ENCODE measurements at places on chromosomes 2 and 18.
A peak's percentile ranks its signal among the peaks of the same experiment; 100 is the strongest.

GRCh38 chr2:187586011-187586641, 31.9 kb upstream of the TFPI start:
- DNase-seq, result no peak

DNA sequence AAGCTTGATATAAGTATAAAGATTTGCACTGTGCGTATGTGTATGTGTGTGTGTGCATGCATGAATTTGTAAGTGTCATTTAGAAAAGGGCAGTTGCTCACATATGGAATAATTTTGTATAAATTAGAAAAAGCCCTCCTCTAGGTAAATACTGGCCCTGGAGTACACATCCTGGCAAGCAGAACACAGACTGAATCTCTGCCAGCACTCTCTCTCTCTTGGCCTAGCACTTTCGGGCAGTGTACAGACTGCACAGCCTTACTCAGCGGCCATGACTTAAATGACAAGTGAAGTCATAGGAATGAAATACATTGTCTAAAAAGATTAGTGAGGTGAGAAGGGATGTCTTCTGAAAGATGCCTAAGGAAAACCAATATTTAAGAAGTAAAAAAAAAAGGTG, 214.1 kb downstream of the RDH14 start:
- no peak for DNase-seq

- DNase-seq, result peak; percentile 7
These were observed 69.1 kb downstream of the PIK3C3 start for GRCh38 chr18:42024131-42024530.

DNA sequence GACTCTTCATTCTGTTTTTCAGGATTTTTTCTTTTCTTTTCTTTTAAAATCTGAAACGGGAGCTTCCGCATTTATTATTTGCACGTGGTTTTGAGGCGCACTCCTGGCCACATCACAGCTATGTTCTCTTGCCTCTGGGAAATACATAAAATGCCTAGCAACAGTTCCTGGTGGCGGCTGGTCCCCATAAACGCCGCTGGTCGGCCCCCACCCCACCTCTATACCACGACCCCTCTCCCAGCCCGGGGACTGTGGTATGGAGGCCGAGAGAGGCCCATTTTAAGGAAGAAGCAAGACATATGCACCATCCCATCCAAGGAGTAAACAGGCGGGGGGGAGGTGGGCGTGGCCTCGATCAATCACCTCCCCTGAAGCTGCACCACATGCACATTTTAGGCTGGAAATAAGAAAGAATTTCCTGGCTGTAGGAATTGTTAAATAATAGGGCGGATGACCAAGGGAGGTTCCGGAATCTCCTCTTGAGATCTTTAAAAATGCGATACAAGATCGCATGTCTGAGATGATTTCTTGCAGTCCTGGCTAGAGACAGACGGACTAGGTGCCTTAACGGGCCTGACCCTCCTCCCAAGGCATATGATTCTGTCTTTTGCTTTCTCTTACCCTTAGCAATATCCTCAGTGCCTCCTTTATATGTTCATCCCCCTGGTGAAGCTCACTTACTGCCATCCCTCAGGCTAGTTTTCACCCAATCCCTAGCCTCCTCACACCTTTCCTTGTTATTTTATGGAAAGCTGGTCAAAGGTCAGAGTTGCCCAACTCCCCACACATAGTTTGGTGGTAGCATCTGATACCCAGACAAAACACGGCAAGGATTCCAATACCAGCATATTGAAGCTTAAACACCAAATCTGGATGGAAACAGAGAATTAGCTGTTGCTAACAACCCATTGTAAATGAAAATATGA, 82.4 kb downstream of the BCL2 start:
- no peak for DNase-seq

DNA sequence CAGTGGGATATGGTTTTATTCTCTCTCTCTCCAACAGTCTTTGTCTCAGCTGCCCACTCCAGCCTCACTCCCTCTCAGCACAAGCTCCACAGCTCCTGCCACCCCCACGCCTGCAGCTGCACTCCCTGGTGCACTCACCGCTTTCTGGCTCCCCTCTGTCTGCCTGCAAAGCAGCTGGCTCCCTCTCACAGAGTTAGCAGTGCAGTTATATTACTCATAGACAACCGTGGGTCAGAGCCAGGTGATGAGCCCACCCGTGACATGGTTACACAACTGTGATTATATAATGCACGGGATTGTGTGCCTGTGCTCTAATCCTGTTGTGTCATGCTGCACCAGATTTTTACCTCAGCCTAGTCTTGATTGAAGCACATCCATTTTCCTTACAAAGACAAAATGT, 276.9 kb upstream of the CHAC2 start:
- DNase-seq, result no peak

GRCh38 chr2:145160855-145161254, 640.9 kb upstream of the ZEB2 start:
- DNase-seq, result no peak

GRCh38 chr2:222364285-222364895, 60.0 kb upstream of the SGPP2 start:
- no peak for DNase-seq

GRCh38 chr2:187529977-187530721, 24.1 kb downstream of the TFPI start:
- no peak for DNase-seq

DNA sequence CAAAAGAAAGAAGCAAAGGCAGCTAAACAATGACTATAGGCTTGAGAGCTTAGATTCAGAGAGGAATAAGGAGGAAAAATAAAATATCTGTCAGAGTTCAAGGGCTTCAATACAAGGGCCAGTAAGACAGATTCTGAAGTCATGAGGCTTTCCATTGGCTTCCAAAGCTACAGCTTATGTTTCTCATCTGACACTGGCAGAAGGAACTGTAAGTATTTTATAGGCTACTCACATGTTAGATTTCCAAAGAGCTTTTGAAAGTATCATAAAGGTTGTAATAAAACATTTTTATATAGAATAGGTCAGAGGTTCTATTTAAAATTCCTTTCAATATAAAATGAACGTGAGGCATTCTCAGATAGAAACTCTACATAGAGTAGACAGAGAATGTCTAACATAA, 746.6 kb upstream of the NXPH2 start:
- no peak for DNase-seq

DNA sequence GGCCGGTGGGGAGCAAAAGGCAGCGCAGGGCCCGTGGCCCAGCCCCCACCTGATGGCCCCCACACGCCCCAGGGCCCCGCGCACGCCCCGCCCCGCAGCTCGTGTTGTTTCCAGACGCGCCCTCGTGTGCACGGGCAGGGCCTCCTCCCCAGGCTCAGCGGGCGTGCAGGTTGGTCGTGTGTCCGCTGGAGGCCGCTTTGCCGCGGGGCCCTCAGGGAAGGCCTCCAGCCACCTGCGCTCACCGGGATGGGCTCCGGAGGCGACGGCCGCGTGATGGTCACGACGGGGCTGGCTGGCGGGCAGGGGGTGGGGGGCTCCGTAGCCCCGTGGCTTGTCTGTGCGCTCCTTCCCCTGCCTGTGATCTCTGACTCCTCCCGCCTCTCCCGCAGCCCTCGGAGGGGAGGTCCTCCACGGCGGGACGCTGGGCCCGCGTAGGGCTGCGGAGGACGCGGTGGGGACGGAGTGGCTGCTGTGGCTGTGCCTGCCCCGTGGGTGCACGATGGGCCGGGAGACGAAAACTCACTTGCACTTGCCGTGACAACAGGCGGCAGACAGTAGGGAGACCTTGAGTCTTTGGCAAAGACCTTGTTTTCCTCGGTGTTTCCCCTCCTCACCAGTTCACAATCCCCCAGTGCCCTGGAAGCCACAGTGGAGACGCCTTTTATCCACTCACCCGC, 67.1 kb downstream of the RTP5 start:
- no peak for DNase-seq

GRCh38 chr2:8416849-8417832, 264.7 kb upstream of the ID2 start:
- no peak for DNase-seq

GRCh38 chr18:48186861-48187260, 222.3 kb downstream of the ZBTB7C start:
- no peak for DNase-seq

DNA sequence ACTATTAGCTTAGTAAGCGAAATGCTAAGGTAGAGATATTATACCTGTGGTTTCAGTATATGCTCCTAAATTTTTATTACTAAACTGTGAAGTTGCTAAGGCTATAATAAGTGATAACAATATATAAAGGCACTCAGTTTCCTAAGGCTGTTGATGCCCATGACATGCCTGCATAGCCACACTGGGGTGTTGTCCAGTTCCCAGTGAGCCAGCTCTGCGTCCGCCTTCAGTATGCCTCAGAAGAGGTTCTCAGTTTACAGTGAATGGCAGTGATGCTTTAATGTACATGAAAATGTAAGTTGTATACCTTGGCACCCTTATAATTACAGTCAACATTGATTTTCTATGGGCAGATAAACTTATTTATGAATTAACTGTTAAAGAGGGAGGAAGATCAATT, 7.2 kb downstream of the FHOD3 start:
- no peak for DNase-seq

GRCh38 chr18:30248056-30248455, 794.5 kb downstream of the DSC3 start:
- no peak for DNase-seq

DNA sequence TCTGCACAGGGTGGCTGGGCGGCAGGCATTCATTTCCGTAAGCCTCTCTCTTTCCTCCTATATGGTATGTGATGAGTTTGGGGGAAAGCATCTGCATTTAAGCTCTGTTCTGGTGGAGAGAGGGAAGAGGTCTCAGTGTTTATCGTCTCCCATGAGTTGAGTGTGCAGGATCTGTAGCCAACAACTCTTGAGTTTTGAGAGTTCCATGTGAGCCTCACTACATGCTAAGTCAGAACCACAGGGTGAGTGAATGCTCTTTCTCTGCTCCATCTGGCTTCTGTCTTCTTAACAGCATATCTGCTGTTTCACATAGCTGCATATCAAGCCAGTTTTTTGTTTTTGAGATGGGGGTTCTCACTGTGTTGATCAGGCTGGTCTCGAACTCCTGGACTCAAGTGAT, 22.7 kb downstream of the RAB31 start:
- DNase-seq, result no peak

DNA sequence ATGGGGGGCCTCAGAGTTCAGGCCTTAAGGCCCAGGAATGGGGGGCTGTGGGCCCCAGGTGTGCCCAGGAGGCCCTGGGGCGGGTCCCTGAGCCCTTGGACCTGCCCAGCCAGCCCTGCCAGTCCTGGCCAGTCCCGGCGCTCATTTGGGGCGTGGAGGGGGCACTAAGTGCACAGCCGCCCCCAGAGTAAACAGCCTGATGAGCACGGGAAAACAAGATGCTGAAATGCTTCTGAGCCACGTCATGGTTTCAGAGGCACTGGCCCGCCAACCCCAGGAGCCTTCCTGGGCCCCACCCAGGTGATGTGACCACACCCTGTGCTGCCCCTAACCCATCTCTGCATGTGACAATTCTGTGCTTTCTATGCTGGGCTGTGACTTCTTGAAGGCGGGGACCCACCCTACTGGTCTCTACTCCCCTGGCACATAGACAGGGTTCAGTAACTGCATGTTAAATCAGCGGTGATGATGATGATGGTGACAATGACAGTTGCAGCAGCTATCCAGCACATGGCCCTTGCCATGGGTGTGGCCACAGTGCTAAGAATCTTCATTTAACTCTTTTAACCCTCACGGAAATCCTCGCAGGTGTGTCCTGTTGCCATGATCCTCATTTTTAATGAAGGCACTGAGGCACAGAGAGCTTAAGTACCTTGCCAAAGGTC, 28.1 kb upstream of the ASPRV1 start:
- DNase-seq, result no peak

GRCh38 chr2:47334356-47335136, 68.4 kb upstream of the MSH2 start:
- DNase-seq, result no peak

- DNase-seq, result peak; percentile 18
These were observed 62.8 kb downstream of the AGFG1 start for GRCh38 chr2:227534714-227535113.

Measured in GM20000 (cell line).